ENCODE measurements at places on chromosomes 5 and 9. TPM values are rescaled to one million over a fixed set of nuclear protein-coding genes. Genes with fewer than 3 reads are reported as not detected.

GRCh38 chr5:90590170-90590569, 31.6 kb downstream of the ADGRV1 start:
- no peaks in the 10 kb centered on the region for H3K27me3 ChIP-seq
- no peak overlapping the region for H3K27ac ChIP-seq
- no peak for DNase-seq
- H3K4me3 ChIP-seq = no peak overlapping the region

- no peak overlapping the region for H3K27ac ChIP-seq
- peaks cover 21% of the 10 kb centered on the region for H3K27me3 ChIP-seq
- peak; percentile 94 for DNase-seq
- no peaks in the 10 kb centered on the region for H3K36me3 ChIP-seq
These were observed 102.0 kb upstream of the NFIB start for GRCh38 chr9:14415947-14416346.

DNA sequence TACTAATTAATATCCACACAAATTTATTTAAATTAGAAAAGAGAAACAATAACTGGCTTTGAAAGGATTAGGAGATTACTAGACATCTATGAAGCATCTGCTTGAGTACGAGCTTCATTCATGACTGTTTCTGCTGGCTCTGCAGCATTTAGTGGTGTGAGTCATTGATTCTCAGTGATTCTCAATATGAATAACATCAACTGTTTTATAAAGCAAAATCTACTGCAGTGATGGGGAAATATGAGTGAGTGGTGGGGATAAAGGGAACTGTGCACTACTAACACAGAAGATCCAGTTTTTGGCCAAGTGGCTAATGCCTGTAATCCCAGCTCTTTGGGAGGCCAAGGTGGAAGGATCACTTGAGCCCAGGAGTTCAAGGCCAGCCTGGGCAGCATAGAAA, 8.4 kb downstream of the FNBP1 start:
- peak; percentile 82 for DNase-seq
- H3K4me3 ChIP-seq = no peak overlapping the region
- H3K27me3 ChIP-seq = no peaks in the 10 kb centered on the region
- H3K27ac ChIP-seq = no peak overlapping the region
- H3K36me3 ChIP-seq = no peaks in the 10 kb centered on the region

DNA sequence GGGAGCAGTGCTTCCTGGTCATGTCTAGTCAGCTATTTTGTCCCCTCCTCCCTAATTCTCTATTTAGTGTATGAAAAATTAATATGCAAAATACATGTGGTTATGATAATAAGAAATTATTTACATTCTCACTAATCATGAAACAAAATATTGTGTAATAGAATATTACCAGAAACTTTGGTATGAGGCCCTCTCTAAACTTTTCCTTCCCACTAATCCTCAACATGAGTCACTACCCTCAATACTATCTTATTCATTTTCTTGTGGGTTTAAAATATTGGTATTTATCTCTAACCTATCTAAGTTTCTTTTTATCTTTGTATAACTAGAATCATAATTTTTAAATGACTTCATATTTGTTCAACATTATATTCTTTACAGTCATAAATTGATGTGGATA, 545.9 kb upstream of the PTPRD start:
- H3K4me1 ChIP-seq = no peaks in the 10 kb centered on the region
- DNase-seq = no peak
- no peak overlapping the region for H3K27ac ChIP-seq
- H3K4me3 ChIP-seq = no peak overlapping the region

GRCh38 chr5:127830829-127831598, 127.8 kb downstream of the CCDC192 start:
- H3K36me3 ChIP-seq = no peaks in the 10 kb centered on the region
- no peak overlapping the region for H3K27ac ChIP-seq
- no peak overlapping the region for H3K4me3 ChIP-seq
- H3K4me1 ChIP-seq = no peaks in the 10 kb centered on the region
- no peak for DNase-seq

GRCh38 chr9:72292874-72293607, 72.0 kb downstream of the ZFAND5 start:
- DNase-seq = peak; percentile 98
- no peaks in the 10 kb centered on the region for H3K27me3 ChIP-seq
- no peak overlapping the region for H3K27ac ChIP-seq
- H3K36me3 ChIP-seq = no peaks in the 10 kb centered on the region
- peaks cover 2% of the 10 kb centered on the region for H3K4me1 ChIP-seq
- H3K4me3 ChIP-seq = no peak overlapping the region

GRCh38 chr9:17025281-17025680, 109.6 kb upstream of the CNTLN start:
- H3K4me3 ChIP-seq = no peak overlapping the region
- H3K36me3 ChIP-seq = no peaks in the 10 kb centered on the region
- DNase-seq = no peak
- H3K27ac ChIP-seq = no peak overlapping the region
- H3K27me3 ChIP-seq = no peaks in the 10 kb centered on the region

DNA sequence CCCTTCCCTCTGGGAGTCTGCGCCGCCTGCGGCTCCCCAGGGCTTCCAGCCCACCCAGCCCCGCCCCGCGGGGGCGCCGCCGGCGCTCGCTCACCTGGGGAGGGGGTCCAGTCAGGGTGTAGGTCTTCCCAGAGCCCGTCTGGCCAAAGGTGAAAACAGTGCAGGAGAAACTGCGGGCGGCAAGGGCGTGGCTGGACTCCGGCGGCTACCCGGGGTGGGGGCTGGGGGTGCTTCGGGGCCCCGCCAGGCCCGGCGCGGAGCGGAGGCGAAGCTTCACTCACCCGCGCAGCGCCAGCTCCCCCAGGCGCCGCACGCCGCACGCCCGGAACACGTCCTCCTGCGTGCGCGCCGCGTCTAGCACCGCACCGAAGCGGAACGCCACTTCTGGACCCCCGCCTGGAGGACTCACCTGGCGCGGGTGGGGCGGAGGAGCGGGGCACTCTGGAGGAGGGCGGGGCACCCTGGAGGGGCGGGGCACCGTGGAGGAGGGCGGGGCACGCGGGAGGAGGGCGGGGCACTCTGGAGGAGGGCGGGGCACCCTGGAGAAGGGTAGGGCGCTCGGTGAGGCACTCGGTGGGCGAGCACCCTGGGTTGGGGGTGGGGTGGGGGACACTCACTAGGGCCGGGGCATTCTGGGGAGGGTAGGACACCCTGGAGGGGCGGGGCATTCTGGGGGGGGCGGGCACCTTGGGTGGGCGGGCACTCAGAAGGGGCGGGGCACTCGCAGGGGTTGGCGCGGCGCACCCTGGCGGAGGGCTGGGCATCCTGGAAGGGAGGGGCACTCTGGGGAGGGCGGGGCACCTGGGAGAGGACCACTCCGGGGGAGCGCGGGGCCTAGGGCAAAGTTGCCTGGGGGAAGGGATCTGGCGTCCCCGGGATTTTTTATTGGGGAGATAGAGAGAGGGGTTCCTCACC, 814 bp downstream of the KIF12 start:
- H3K27ac ChIP-seq = no peak overlapping the region
- H3K36me3 ChIP-seq = no peaks in the 10 kb centered on the region
- DNase-seq = no peak
- no peak overlapping the region for H3K4me3 ChIP-seq

DNA sequence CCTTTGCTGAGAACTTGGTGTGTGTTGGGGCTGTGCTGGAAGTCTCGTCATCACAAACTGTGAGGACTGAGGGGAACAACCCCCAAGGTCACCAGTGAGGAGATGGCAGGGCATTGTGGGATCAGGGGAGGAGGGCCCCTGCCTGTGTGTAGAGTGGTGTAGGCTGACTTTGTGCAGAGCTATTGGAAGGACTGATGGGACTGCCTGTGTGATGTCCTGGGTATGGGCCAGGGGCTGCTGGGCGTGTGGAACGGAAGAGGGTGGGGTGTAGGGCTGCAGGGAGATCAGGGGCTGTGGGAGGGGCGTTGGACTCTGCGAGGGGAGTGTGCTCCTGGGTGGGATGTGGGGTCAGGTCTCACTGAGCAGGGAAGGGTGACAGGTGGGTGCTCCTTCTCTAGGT, 3.6 kb downstream of the WNK2 start:
- H3K27me3 ChIP-seq = peaks cover 12% of the 10 kb centered on the region
- no peak overlapping the region for H3K4me3 ChIP-seq
- no peak for DNase-seq
- no peak overlapping the region for H3K27ac ChIP-seq
- no peaks in the 10 kb centered on the region for H3K36me3 ChIP-seq
- no peaks in the 10 kb centered on the region for H3K4me1 ChIP-seq

DNA sequence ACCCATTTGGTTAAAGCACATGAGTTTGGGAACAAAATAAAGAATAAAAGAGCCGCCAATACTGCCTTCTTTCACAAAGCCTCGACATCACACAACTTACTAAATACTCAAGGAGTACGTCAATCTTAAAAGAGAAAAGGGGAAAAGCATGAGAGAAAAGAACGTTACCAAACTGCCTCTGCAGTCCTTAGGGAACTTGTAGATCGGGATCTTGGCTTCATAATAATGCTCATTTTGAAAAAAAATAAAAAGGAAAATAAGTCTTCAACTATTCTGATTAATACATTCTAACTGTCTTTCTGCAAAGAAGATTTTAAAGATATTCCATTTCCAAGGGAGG, 618.4 kb downstream of the PDE4D start:
- H3K27ac ChIP-seq = no peak overlapping the region
- no peaks in the 10 kb centered on the region for H3K4me1 ChIP-seq
- DNase-seq = peak; percentile 6
- no peaks in the 10 kb centered on the region for H3K36me3 ChIP-seq

GRCh38 chr9:16475257-16475656, 395.2 kb downstream of the BNC2 start:
- H3K27me3 ChIP-seq = no peaks in the 10 kb centered on the region
- peaks cover 1% of the 10 kb centered on the region for H3K36me3 ChIP-seq
- no peak overlapping the region for H3K4me3 ChIP-seq
- no peak for DNase-seq

DNA sequence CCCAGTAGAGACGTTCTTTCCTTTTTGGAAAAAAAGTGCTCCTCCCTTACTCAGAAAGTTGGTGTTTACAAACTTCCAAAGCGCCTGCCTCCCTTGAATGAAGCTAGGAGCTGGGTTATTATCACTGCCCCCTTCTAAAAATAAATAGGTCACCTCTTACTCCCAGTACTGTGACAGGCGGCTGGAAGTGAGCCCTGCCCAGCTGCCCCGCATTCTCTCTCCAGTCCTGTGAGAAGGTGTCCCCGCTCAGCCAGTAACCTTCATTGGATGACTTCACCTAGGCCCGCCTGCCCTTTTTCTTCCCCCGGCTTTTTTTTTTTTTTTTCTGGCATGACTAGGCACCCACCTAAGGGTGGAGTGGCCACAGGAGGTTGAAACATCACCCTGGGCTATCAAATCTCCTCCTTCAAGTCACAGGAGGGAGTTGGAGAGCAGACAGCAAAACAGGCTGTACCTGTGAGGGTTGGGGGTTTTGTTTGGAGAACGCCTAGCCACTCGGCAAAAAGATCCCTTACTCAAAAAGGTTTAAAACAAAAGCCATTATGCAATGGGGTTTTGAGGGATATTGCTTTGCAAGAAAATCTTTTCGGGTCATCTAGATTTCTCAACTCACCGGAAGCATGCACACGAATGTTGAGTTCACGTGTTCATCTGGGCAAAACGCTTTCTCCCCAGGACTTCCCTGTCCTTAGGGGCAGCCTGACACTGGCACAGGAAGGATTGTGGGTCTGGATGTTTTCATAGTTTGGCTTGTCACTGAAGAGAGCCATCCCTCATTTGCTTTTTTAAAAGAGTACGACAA, 43.3 kb upstream of the ZNF622 start:
- DNase-seq = no peak
- no peak overlapping the region for H3K4me3 ChIP-seq
- no peaks in the 10 kb centered on the region for H3K4me1 ChIP-seq

DNA sequence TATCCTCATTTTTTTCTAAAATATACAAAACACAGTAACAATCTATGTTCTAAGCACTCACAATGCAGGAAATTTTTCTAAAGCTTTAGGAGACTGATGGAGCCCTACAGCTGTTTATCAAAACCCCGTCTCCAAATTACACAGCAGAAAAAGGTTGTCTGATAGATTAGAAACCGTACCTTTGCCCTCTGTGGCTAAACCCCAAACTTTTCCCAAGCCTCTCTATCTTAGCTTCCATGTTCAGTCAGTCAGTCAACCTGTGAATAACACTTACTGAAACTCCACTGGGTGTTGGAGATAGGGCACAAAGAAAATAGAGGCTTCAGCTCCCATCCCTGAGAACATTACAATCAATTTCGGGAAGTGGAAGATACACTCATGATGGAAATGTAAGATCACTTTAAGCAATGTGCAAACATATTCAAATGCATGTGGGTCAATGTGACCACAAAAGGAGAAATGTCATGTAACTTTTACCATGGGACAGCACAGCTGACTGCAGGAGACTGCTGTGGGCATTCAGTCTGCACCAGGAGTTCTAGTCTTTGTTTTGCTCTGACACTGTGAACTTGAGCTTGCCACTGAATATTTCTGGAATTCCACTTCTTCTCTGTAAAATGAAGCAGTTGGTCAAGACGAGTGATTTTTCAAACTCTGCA, 279.5 kb upstream of the PIK3R1 start:
- DNase-seq = no peak
- no peaks in the 10 kb centered on the region for H3K4me1 ChIP-seq
- no peaks in the 10 kb centered on the region for H3K27me3 ChIP-seq
- no peak overlapping the region for H3K27ac ChIP-seq

- no peak for DNase-seq
- H3K4me1 ChIP-seq = peaks cover 27% of the 10 kb centered on the region
- H3K27ac ChIP-seq = no peak overlapping the region
- H3K36me3 ChIP-seq = peaks cover 8% of the 10 kb centered on the region
- H3K27me3 ChIP-seq = no peaks in the 10 kb centered on the region
These were observed 8.0 kb downstream of the TCF7 start for GRCh38 chr5:134122530-134122929.

DNA sequence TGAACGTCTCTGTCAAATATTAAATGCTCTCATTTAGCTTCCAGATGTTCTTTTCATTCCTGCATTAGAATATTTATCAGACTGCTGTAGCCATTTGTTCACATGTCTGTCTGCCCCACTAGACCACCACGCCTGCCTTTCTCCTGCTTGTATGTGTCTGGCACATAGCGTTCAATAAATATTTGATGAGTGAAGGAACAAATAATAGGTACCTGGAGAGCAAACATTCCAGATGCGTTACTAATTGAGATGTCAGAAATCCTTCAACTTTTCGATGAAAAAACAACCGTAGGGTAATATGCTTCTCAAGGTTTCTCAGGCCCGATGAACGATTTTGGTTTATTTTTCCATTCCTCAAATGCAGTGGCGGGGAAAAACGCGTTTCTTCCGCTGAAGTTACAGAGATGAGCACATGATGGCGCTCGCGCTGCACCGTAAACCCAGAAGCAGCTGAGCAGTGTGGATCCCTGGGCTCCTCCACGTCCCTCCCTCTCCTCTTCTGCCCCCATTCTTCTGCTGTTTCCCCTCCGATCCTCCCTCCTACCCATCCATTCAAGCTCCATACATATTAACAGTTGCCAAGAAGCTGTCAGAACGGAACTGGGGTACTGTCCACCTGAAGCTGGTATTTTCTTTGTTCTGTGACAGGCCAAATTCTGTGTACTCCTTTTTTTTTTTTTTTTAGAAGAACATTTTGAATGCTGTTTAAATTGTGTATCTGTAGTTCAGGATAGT, 245.4 kb downstream of the MPDZ start:
- H3K27ac ChIP-seq = no peak overlapping the region
- H3K4me1 ChIP-seq = no peaks in the 10 kb centered on the region
- H3K36me3 ChIP-seq = no peaks in the 10 kb centered on the region
- H3K27me3 ChIP-seq = no peaks in the 10 kb centered on the region
- H3K4me3 ChIP-seq = peak overlapping the region; percentile 49

C9orf153 gene
- 0.51 TPM for total RNA-seq

HAPLN1 gene
- not detected for total RNA-seq

BTNL3 gene
- not detected for total RNA-seq

NEUROG1 gene
- total RNA-seq = not detected

VDAC1 gene
- total RNA-seq = 281 TPM

PKD2L2 gene
- 0.26 TPM for total RNA-seq

GIN1 gene
- total RNA-seq = 7.2 TPM

GPRIN1 gene
- total RNA-seq = 6.3 TPM

ZFP37 gene
- total RNA-seq = 5.1 TPM

DCP2 gene
- 20.5 TPM for total RNA-seq

Measured in fibroblast of lung (primary cell).